ENCODE measurements at places on chromosomes 2 and 18. TPM values are rescaled to one million over a fixed set of nuclear protein-coding genes. Genes with fewer than 3 reads are reported as not detected.

Gene SIX2
- total RNA-seq: not detected

GRCh38 chr2:7574385-7574784 is 657.2 kb downstream of the RNF144A start:
- no peak for DNase-seq

DNA sequence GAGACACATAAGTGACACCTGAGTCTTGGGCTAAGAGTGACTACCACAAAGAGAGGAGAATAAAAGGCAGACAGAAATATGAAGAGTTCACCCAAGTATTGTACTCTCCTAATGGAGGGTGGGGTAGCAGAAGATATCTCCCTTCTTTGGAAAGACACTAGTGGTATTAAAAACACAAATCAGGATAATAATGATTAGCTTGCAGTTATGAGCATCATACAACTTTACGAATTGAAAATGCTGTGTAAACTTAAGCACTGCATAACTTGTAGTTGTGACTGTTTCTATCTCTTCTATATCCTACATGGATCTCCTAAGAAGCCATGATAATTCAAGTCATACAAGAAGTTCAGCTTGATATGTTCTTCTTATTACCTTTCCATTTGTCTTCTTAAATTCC is 38.1 kb upstream of the CDH20 start:
- no peak for DNase-seq

- no peak for DNase-seq
Observed at GRCh38 chr18:80108121-80108536, 933 bp upstream of the ADNP2 start.

Gene SYT4
- total RNA-seq: not detected

GRCh38 chr2:232411901-232412629 is 5.4 kb downstream of the ALPG start:
- no peak for DNase-seq

- no peak for DNase-seq
Observed at GRCh38 chr2:160651416-160652200, 158.0 kb upstream of the RBMS1 start.

GRCh38 chr2:200081236-200081635 is 125.9 kb downstream of the MAIP1 start:
- DNase-seq: no peak
